GM23248 (cell line): ENCODE measurements at places on chromosomes 2 and 18.

DNA sequence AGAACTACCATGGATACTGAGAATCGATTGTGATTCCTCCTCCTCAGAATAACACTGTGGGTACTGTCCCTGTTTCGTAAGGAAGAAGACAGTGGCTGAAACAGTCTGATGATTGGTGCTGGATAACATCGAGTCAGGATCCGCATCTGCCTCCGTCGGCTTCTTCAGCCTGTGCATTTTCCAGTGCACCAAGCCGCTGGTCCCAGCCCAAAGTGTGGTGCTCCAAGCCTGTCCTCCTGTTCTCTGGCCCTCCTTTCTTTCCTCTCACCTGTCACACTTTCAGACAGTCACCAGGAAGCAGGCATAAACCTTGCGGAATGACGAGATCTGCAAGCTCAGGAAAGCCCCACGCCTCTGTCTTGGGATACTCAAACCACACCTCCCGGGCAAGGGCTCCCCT is 30.6 kb downstream of the PTGR3 start:
- no peak for DNase-seq

- no peak for DNase-seq
These were observed 15.2 kb downstream of the CYB5A start for GRCh38 chr18:74276609-74277008.

DNA sequence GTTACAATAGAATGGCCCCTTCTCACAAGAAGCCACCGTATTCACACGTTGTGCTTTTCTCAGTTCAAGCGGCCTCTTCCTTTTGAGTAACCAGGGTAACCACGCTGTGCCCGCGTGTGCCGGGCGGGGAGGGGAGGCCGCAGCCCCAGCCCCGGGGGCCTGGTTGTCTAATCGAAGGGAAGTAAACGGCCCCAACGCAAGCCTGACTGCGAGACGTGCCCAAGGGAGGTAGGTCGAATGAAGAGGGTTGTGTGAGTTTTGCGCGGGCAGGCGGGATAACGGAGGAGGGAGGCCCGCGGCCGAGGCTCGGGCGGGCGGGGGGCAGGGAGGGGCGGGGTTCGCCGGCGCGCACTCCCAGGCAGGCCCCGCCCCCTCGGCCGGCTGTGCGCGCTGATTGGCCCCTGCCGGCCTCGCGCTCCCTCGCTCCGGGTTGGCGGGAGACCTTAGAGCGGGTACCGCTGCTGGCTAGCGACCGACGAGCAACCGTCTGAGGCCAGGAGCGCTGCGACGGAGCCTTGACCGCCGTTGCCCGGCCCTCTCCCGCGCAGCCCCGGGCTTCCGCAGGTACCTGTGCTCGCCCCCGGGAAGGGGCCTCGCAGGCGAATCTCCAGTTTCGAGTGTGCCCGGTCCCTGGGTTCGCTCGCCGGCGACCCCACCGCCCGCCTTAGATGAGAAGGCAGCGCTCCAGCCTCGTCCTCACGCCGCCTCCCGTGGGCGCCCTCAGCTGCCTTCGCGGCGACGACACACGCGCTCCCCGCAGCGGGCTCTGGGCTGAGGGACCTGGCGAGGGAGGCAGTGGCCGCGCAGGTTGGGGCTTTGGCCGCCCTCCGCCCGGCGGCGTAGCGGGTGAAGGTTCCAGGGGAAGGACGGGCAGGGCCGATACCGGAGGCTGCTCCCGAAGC is at the start of gene SPDYA:
SPDYA (plus strand) TSS at position 451 of the 902 bp plus-strand sequence. CDS start 5,181 bp downstream, outside the sequence.
- peak; percentile 81 for DNase-seq

GRCh38 chr2:37205689-37206341 is 9.5 kb downstream of the CEBPZOS start:
- DNase-seq = no peak

GRCh38 chr2:67724261-67724660 is 327.1 kb downstream of the ETAA1 start:
- no peak for DNase-seq

DNA sequence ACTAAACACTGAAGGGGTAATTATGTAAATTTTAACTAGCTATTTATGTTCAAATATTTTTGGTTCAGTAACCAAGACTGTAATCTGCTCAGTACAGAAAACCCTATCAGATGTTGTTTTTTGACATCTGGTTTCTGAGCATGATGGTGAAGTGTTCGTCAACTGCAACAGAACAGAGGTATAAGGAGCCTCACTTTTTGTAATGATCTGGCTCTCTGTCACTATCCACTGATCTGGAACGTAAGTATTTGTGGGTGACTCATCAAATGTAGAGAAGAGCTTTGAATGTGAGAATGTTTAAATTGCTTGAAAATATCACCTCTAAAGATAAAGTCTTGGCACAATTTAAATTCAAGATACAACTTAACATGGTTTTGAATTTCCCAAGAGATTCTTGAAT is 213.6 kb upstream of the FAM98A start:
- DNase-seq = peak; percentile 31

- peak; percentile 76 for DNase-seq
These were observed 13.2 kb upstream of the SCYGR5 start for GRCh38 chr2:227653419-227653818.

DNA sequence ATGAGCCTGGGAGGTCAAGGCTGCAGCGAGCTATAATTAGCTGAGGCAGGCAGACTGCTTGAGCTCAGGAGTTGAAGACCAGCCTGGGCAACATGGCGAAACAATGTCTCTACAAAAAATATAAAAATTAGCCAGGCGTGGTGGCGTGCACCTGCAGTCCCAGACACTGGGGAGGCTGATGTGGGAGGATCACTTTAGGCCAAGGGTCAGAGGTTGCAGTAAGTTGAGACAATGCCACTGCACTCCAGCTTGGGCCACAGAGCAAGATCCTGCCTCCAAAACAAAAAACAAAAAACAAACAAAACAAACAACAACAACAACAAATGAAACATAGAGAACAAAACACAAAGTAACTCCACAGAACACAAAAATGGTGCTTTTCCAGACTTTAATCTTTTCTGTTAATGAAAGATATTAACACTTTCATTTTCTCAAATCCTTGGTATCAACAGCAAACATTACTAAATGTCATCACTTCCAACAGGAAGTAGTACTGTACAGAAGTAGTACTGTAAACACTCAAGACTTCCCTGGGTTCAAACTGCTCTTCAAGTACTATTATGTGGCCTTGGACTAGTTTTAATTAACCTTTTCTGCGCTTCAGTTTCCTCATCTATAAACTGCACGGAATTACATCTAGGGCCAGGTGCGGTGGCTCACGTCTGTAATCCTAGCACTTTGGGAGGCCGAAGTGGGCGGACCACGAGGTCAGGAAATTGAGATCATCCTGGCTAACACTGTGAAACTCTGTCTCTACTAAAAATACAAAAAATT is 27.9 kb downstream of the PUM2 start:
- DNase-seq = no peak

- DNase-seq = no peak
These were observed 7.6 kb downstream of the PROC start for GRCh38 chr2:127425540-127426490.

DNA sequence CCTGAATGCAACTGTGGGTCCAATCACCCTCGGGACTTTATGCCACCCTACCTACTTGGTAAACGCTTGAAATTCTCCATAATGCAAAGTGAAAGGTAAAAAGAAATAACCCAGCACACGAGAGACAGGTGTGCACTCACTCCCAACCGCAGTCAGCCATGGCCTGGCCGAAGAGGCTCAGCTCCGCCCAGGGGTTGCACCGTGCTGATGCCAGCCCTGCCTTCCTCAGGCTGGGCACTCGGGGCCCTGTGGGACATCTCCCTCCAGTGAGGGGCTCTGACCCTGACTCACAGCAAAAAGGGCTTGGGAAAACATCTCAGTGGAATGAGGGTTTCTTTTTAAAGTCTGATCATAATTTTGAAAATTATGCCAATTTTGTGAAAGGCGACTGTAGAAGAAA is 13.3 kb downstream of the SLC66A2 start:
- no peak for DNase-seq

DNA sequence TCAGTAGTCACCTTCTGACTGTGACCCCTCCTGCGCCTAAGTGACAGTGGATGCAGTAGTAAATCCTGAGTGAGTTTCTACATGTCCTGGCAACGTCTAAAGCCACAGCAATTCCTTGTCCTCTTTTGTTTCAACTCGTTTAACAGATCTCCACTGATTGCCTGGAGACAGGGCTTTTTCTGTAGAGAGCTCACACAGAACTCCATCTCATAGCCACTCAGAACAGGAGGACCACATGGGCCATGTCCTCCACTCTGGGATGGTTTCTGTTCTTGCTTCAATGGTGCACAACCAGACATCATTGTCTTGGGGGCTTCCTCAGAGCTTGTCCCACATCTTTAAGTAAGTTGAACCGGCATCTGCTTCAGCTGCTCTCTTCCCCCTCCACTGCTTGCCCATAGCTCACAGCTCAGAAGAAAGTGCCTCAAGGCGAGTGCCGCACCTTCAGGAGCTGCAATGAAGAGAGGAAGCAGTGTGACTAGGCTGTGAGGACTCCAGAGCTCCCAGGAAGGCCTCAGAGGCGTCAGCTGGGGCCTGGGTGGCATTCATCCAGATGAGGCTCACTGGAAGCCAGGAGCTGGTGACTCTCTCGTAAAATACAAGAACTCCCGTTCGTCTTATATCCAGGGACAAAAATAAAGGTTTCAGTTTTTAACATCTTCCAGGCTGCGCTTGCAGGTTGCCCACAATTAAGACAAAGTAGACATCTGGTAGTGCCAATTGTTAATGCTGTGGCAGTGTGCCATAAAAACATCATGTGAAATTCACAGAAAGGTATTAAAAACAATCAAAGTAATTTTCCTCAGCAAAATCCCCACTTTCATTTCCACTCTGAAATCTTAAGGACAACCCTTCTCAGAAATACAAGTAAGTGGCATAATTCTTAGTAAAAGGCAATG is 37.3 kb downstream of the ST3GAL5 start:
- DNase-seq = peak; percentile 86

DNA sequence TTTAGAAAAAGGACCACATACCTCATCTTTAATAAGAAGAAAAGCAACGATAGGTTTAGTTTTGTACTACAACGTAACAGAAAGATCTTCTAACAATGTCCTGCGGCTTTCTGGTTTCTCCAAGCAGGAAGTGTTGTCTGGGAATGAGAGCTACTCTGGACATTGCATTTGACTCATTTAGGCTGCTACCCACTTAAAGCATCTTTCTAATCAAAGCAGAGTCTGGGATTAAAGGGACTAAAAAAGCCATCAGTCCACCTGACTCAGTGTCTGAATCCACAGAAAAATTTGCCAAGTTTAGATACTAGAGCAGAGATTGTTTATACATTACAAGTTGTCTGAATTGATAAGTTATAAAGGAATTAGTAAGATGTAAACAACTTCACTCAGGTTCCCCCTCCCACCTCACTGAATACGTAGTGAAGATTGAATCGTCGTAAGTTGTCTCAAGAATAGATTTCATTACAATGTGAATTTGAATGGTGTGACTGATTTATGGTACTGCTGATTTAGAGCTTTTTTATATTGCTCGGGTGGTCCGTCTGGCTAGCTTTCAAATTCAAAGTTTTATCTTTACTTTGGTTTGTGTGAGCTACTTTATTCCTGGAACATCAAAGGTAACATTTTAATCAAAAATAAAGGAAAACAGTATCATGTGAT is 70.2 kb upstream of the SMIM21 start:
- DNase-seq = no peak

GRCh38 chr18:24160086-24160485 is 21.2 kb downstream of the CABYR start:
- no peak for DNase-seq

- no peak for DNase-seq
These were observed 288 bp upstream of the RDH14 start for GRCh38 chr2:18560797-18561085.

- no peak for DNase-seq
These were observed 120.2 kb upstream of the TMEFF2 start for GRCh38 chr2:192314800-192315481.

- DNase-seq = no peak
These were observed 26.2 kb downstream of the POU3F3 start for GRCh38 chr2:104880076-104880475.

DNA sequence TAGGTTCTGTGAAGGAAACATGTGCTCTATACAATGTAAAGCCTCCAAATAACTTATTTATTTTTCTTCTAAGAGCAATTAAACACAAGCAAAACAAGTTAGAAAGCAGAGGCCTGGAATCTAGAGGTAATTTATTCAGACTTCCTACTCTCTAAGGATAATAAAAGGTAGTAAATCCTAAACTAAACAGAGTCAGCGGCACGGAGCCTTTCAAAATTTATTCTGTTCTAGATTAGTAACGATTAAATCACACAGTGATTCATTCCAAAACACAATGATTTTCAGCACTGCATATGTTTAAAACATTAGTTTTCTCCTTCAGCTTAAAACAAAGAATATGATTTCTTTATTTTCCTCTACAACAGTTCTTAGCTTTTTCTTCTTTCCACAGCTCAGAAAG is 160.9 kb downstream of the FBXO15 start:
- peak; percentile 45 for DNase-seq

GRCh38 chr2:96773922-96774321 is 13.2 kb downstream of the CNNM4 start:
- DNase-seq = no peak

DNA sequence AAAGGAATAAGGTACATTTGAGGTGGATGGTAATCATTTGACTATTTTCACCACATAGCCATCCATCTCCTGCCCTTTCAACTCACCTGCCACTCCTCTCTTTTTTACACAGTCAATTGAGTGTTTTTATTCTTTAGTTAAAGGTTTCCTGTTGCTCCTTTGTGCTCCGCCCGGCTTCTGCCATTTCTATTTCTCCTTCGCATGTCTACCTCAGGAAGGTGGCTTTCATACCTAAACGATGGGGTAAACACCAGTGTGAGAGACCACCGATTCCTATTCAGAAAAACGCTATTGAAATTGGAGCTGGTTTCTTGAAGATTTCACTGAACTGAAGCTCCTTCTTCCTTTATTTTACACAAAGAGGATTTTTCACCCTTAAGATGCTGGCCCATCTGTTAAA is 1628.0 kb upstream of the PIK3C3 start:
- no peak for DNase-seq

DNA sequence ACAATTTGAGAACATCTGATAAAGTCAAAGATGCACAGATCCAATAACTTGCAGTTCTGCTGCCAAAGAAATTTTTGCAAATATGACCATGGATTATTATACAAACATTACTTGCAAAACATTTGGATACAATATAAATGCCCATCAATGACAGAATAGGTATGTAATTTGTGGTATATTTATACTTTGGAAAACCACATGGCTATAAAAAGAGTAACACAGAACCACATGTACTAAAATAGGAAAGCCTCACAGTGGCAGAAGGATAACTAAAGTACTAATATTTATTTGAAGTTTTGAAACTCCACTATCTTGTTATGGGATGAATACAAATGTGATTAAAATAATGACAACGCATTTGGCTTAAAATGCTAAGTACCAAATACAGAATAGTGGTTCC is 51.8 kb upstream of the DNAJC10 start:
- no peak for DNase-seq

DNA sequence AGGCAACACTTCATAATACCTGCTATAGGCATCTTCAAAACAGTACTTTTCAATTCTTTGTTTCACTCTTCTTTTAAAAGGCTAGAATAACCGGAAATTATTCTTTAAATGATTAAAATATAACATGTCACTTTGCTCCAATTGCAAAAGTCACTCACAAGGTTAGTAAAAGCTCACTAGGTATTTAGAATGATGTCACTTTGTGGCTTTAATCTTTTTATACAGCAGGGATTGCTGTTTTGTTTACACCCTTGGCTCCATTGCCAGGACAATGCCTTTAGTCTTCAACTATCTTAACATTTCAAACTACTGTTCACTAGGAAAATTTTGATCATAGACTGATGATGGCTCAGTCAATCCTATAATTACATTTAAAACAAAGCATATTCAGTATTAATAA is 157.1 kb downstream of the BAZ2B start:
- DNase-seq = peak; percentile 25

GRCh38 chr2:60741576-60741975 is 14.5 kb upstream of the PAPOLG start:
- DNase-seq = no peak

- no peak for DNase-seq
These were observed 48.1 kb upstream of the SLC1A4 start for GRCh38 chr2:64941143-64941542.
